Heart left ventricle (tissue), 16 donors: ENCODE measurements at places on chromosomes 4 and X.
A peak's percentile ranks its signal among the peaks of the same experiment; 100 is the strongest.

- DNase-seq: no peak
These were observed 40.6 kb downstream of the GUCY2F start for GRCh38 chrX:109441266-109441665.

DNA sequence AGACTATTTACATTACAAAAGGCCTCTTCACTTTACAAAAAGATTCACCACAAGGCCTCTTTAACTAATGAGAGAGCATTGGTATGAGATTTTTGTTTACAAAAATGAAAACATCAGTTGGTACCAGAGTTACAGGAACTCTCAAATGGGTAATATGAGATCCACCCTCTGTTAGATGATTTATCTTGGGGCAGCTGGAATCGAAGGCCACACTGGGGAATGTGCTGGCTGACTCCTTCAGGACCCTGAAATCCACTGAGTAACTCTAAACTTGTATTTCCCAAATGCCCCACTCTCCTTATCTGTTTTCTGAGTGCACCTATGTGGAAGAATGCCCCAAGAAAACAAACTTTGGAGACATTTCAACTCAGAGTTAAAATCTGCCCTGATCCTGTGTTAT, 232.9 kb upstream of the F9 start:
- no peak for DNase-seq

GRCh38 chrX:38004046-38004445, 2.3 kb upstream of the SYTL5 start:
- no peak for DNase-seq

DNA sequence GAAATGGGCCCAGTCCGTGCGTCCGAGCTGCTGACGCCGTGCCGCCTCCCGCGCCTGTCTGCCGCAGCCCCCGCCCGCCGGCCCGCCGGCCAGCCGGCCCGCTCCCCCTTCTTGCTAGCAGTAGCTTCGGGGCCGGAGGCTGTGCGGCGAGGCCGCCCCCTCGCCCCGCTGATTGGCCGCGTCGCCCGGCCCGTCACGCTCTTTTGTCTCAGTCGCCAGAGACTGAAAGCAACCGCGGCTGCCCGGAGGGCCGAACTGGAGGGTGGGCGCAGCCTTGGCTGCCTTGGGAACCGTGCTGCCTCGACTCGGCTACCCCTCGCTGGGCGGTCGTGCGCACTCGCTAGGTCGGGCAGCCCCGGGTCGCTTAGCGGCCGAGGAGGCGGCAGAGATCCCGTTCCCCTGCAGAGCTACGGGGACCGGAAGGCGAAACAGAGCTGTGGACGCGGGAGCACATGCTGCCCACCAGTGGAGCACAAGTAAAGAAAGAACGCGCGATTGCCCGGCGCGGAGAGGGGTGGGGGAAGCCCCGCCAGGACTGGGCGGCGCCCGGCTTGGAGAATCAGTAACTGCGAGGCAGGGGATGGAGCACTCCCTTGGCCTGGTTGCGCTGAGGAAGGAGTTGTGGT, at the start of gene ZCCHC18:
Gene ZCCHC18 (plus strand): TSS at position 198 of the 626 bp plus-strand sequence. CDS start 1,589 bp downstream, outside the sequence.
- DNase-seq: peak; percentile 55

DNA sequence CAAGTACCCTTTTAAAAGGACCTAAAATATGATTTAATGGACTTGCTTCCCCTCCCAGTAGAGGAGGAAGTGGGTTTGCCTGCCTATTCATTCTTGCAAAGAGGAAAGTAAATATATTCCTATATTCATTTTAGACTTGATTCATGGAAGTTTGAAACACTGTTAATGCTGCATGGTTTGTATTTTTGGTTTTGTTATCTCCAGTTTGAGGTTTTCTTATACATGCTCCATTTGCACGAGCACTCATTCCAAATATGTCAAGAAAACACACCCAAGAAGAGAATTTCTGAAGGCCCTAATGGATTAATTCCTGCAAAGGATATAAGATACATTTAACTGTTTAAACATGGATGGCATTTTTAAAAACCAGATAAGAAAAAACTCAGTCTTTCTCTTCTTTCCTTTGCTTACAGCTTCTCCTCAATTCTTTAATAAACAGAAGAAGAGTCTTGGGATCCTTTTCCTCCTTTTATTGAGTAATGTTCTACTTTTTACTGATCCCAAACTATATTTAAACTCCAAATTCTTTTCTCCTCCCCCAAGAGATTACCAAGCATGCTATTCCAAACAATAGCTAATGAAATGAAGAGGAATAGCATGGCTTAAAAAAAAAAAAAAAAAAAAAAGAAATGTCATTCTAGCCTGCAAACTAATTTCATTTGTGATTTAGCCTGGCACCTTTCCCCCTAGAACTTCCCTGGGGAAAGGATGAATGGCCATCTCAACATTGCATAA, 54.6 kb upstream of the LDB2 start:
- DNase-seq: no peak

DNA sequence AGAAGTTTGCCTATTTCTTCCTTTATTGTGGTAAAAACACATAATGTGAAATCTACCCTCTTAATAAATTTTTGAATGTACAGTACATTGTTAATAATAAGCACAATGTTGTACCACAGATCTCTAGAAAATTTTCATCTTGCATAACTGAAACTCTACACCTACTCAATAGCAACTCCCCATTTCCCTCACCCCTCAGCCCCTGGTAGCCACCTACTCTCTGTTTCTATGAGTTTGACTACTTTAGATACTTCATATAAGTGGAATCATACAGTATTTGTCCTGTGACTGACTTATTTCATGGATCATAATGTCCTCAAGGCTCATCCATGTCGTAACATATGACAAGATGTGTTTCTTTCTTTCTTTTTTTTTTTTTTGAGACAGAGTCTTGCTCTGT, 446.4 kb downstream of the RPA4 start:
- no peak for DNase-seq

DNA sequence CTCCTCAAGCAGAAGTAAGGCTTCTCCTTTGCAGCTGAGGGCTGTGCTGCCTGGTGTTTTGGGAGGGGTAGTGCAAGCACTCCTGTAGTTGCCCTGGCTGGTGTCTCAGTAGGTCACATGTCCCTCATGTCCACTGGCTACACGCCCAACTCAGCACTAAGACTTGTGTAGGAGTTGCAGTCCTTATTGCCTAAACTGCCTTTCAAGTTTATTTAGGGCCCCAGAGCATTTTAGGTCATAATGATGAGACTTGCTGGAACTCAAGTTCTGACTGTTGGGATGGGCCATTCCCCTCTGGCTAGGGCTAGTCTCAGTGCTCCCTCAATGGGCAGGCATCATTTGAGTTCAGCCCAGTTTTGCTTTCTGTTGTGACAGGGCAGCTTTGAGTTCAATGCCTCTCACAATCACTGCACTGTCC, 44.1 kb downstream of the PPM1K start:
- peak; percentile 81 for DNase-seq

DNA sequence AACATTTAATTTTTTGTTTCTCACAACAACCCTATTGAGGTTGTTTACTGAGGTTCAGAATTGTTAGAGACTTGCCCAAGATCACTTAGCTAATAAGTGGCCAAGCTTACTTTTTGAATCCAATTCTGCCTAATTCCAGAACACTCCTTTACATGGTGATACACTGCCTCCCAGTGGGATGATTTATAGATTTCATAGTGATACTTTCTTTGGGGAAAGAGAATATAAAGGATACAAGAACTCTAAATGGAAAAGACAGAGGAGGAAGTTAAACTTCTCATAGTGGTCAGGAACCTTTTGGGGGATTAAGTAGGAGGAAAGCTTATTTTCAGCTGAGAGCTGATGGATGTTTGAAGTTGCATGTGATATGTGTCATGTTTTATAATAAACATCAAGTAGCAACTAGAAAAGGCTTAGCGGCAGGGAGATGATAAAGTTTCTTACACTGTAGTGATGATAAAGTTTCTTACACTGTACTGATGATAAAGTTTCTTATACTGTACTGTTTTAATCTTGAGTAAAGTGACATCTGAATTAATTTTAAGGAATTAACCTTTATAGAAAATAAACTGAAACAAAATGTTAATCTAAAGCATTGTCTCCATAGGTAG, 15.3 kb downstream of the STAG2 start:
- no peak for DNase-seq

- no peak for DNase-seq
These were observed 7.6 kb downstream of the ARSJ start for GRCh38 chr4:113971706-113972360.

GRCh38 chr4:152189451-152190179, 346.3 kb downstream of the FBXW7 start:
- no peak for DNase-seq

DNA sequence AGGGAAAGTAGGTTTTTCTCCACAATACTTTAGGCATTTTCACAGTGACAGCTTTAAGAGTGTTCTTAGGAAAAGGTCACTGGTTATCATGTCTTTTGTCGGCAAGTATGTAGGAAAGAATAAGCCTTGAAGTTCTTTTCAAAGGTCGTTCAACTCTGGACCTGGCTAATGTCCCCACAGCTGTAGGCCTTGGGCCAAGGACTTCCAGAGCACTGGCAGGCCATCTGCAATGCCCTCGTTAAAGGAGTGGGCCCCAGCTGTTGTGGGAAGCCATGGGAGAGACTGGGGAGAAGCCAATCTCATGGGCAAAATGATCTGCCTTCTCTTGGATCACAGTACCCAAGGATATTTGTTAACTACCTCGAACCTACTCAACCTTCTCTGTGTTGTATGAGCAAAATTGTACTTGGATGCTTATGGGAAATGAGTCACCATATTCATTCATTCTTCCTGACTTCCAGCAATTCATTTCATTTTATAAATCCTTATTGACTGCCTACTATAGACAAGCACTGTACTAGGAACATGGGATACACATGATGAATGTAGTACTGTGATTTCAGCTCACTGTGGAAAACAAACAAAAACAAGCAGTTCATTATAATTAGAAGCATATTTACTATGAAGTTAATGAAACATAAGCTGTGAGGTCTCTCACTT, 141.1 kb upstream of the KIT start:
- DNase-seq: no peak

DNA sequence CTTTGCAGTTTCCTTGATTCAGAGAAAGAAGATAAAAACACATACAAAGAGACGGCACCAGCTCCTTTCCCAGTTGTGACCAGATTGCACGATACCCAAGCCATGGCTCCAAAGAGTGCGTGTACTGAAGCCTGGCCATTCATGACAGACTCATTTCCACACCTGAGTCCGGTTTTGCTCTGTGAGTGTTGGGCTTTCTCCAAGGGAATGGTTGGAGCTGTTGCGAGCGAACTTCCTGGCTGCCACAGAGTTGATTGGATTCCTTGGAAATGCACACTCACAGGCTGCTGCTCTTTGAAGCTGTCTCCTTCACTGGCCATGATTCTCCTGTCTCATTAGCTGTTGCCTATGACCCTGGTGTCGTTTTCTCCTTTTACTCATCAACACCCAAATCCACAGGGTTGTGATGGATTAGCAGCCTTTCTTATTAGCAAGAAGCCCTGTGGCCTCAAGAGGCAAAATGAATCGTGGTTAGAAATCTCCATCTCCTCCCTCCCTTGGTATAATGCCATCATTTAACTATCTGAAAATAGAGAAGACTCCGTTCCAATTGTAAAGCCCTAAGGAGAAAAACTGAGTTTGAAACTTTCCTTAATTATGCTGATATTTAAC, 43.9 kb upstream of the BBS12 start:
- no peak for DNase-seq

- no peak for DNase-seq
These were observed 449.1 kb upstream of the NDST4 start for GRCh38 chr4:115562506-115562905.

GRCh38 chrX:75547783-75548182, 24.9 kb upstream of the ZDHHC15 start:
- no peak for DNase-seq

DNA sequence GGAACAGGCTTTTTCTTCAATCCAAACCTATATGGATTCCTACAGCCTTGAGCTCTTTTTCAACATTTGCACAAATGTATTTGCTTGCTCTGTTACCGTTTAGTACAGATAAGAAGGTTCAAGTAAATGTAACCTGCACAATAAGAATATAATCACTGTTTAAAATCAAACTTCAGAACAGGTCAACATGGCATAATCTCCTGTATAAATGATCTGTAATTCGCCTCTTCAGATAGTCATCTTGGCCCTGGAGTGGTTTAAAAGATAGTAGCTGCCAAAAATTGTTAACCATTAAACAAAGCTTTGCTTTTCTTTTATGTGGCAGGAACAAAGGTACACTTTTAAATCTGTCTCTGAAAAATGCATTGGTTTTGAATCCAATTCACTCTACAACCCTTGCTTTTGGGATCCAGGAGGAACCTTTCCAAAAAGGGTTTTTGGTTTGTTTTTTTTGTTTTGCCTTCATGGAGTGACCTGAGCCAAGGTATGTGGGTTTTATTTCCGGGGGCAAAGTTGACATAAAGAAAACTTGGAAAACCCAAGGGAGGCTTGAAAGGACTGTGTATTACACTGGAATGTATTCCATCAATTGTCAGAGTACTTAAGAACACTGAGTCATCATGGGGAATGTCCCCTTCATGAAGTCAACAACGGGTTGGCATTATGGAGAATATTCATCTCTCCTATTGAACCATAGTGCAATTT, 210.4 kb upstream of the HCCS start:
- DNase-seq: no peak

DNA sequence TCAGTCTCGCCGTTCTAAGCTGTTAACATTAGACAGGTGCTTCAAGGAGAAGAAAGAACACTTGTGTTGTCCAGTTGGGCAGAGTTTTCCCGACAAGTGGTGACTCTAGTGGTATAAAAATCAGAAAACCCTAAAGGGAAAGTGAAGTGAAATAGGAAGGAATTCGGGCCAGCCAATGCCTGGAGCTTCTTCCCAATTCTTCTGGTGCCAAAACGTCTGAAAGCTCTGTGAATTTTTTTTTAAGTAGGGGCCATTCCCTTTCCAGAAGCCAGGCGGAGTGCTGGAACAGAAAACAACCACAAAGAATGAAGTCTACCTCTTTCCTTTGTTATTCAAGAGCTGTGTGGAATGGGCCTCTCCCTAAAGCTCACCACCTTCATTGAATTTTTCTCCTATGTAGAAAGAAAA, 43.1 kb upstream of the PPARGC1A start:
- DNase-seq: no peak

DNA sequence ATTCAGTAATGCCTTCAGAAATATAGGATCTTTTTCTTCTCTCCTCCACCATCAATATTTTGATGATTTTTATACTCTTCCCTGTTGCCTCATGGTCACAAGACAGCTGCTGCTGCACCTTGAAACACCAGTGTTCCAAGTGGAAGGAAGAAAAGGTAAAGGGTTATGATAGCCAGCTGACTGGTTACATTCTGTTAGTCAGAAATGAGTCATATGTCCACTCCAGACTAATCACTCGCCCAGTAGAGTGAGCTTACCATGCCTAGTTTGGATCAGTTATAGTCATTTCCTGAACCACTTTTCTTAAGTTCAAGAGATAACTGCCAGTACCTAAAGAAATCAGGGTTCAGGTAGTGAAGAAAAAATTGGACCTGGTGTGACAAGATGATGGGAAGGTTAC, 532.3 kb upstream of the SMIM31 start:
- no peak for DNase-seq

- no peak for DNase-seq
These were observed 52.6 kb downstream of the CPZ start for GRCh38 chr4:8644966-8645752.

GRCh38 chrX:69185886-69186285, 20.6 kb upstream of the PJA1 start:
- no peak for DNase-seq

- no peak for DNase-seq
These were observed 41.0 kb downstream of the MAP7D3 start for GRCh38 chrX:136210243-136210642.

- DNase-seq: no peak
These were observed 169.9 kb upstream of the HAND2 start for GRCh38 chr4:173699841-173700475.
